ENCODE measurements at places on chromosomes 2 and 18.

DNA sequence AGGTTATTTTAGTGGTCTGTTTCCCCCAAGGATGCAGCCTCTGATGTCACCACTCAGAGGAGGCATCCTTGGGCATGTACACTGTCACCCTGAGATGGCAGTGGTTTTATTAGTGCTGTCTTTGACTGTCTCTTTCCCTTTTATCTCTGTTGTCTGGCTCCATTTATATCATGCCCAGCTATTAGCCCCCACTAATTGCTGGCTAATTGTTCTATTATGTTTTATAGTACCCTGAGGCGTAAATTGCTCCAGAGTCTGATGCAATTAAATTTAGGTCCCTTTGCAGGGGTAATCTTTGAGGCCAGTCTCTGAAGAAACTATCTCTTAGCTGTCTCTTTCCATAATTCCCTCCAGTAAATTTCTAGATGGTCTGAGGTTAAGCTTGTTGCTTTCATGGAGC, 301.0 kb upstream of the KLHL29 start:
- DNase-seq: no peak

GRCh38 chr2:143081616-143082015, 47.6 kb upstream of the ARHGAP15 start:
- DNase-seq: no peak

GRCh38 chr2:218960309-218961165, 1.1 kb downstream of the CDK5R2 start:
- no peak for DNase-seq

DNA sequence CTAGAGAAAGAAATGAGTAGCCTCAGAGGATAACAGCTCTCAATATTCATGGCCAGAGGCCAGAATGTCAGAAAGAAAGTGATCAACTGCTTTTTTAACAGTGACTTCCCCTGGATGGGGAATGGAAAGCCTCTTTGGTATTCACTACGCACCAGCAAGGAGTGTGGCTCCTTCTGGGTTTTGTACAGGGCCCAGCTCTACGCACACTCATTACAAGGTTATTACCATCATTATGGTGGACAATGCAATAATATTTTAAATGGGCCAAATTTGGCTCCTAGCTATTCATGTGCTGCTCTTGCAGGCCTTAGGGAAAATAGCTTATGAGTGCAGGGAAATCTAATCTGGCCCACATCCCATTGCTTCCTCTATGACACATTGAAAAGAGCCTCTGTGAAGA, 1149.5 kb upstream of the FANCL start:
- DNase-seq: no peak

GRCh38 chr2:12702168-12703121, 14.3 kb upstream of the TRIB2 start:
- DNase-seq: peak; percentile 79

DNA sequence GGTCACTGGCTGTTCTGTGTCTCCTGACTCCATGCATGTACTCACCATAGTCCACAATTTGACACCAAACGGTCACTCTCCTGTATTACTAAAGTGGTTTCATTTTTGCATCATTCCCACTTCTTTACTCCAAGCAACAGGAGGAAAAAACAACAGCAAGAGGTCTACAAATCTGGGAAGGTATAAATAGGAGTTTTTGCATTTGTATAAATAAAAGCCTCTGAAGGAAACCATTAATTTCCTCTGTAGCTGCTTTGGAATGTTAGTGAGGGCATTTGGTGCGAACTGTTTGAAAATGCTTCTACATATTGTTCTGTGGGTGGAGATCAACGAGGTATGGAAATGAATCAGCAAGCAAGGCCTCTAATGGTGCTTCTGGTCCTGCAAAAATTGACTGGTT, 148.5 kb upstream of the DLX2 start:
- DNase-seq: peak; percentile 37

DNA sequence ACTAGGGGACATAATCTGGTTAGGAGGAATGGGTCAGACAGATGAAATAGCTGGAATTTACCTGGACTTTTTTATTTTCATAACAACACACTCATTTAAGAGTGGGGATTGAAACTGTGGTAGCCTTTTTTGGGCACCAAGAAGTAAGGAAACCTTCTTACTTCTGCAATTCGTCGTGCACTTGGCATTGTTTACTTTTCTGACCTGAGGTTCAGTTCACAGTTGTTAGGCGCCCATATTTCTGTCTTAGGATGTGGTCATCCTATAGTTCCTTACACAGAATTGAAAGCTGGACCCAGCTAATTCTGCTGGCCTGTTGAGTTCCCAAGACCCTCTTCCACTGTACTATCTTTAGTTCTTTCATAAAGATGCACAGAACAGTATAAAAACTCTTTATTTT, 72.9 kb downstream of the TMX3 start:
- no peak for DNase-seq

- DNase-seq: no peak
Observed at GRCh38 chr18:10262566-10262965, 191.9 kb upstream of the APCDD1 start.

DNA sequence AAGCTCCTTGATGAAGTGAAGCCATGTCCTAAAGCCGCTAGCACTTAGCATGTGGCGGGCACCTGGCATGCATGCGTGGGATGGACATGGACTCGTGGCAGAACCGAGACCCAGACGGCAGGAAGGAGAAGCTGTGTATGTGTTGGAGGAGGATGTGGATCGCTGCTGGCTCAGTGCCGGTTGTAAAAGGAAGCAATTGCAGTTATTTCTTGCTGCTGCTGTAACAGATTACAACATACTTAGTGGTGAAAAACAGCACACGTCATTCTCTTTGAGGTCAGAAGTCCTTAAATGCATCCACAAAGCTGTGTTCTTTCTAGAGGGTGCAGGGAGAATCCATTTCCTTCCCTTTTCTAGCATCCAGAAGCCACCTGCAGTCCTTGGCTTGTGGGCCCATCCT, 74.6 kb downstream of the AGAP1 start:
- DNase-seq: no peak

GRCh38 chr2:46493241-46493970, 14.0 kb downstream of the TMEM247 start:
- DNase-seq: no peak

DNA sequence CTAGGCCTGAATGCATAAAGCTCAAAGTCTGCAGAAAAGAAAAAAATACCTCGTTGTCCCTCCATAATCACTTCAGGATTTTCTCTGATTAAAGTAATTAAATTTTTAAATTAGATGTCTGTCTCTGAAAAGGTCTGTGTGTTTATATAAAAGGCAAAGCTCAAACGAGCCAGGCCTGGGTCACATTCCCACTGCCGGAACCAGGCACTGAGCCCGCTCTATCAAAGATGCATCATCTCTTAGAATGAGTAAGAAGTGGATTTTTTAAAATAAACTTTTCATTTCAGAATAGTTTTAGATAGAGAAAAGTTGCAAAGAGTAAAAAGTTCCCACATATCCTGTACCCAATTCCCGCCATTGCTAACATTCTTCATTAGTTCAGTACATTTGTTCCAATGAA, 202.1 kb upstream of the KYNU start:
- DNase-seq: no peak

GRCh38 chr2:232900811-232901735, 31.0 kb downstream of the SNORC start:
- DNase-seq: no peak

DNA sequence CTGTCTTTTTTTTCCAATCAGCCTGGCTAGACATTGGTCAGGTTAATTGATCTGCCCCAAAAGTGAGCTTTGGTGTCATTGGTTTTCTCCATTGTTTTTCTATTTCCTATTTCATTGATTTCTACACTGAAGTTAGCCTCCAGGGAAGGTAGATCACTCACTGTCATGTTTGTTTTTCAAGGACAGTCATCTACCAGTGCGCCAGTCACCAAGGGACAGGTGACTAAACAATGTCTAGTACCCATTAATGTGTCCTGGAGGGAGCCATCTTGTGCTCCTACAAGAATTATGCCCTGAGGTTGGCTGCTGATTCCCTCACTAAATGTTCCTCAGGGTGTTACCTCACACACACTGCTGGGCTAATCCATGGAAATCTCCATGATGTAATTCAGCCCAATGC, 17.6 kb upstream of the USP40 start:
- no peak for DNase-seq

DNA sequence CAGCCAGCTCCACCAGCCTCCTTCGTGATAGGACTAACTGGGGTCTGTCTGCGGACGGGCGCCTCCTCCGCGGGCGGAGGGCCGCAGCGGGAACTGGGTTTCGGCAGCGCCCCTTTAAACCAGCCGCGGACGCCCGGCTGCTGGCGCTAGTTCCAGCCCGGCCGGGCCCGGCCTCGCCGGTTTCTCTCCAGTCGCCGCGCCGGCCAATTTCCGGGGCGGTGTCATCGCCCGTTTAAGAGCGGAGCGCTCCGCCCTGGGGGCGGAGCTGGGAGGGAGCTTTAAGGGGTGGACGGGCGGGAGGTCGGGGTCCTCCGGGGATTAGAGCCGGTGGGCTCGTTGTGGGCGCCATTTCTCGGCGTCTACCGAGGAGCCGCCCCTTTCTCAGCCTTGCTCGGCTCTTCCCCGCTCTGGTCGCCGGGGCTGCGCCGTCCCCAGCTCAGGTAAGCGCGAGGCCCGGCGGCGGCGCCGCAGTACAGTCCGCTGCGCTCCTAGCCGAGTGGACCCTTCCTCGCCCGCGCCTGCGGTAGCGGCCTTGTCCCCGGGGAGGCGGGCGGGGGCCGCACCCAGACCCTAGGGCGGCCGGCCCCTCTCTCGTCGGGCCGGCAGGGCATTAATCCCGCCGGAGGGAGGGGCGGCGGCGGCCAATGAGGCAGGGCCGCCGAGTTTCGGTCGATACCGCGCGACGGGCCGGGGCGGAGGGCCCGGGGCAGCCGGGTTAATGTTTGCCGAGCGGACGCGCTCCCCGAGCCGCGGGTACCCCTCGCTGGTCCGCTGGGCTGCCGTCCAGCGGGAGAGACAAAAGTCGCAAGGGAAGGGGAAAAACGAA, at the start of gene EPB41L5:
TSS of gene EPB41L5 (plus strand) at position 307 of the 826 bp plus-strand sequence. CDS start 6,008 bp downstream, outside the sequence.
- DNase-seq: peak; percentile 88

- DNase-seq: no peak
Observed at GRCh38 chr2:235925250-235925919, 242.8 kb downstream of the GBX2 start.

DNA sequence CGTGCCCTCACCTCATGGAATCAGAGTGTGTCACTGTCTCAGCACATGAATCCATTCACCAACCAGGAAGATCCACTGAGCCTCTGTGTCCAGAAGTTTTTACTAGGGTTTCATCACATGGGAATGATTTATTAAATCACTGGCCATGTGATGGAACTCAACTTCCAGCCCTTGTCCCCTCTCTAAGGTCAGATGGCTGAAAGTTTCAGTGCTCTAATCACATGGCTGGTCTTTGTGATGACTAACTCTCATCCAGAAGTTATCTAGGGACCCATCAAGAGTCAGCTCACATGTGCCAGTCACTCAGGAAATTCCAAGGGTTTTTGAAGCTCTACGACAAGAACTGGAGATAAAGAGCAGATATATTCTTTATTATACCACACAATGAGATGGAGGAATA, 140.5 kb upstream of the GYPC start:
- DNase-seq: no peak

DNA sequence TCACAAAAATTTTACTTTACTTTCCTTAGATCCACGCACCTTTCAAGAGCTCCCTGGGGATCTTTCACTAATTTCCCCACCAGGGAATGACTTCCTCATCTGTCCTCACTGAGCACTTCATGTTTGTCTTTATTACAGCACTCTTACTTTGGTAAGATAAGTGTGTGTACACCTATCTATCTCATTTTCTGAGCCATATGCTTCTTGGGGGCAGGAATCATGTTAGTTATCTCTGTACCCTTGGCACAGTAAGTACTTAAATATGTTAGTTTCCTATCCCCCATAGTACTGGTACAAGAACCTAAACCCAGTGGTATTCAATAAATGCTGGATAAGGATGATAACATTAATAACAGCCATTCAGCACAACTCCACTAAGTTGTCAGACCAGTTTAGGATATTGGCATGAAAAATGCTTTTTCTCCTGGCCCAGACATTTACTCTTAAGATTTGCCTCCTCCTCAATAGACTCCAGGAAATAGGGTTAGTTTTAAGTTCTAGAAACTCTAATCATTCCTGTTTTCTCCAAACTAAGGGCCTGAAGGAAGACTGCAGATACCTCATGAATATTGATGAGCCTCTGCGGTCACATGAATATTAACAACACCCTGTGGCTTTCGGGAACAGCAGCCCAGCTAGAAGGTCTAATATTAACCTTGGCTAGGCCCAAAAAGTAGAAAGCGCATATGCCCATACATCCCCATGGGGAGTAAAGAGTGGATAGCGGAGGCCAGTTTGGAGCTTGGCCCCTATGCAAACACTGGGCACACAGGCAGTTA, 38.2 kb downstream of the NHEJ1 start:
- no peak for DNase-seq

DNA sequence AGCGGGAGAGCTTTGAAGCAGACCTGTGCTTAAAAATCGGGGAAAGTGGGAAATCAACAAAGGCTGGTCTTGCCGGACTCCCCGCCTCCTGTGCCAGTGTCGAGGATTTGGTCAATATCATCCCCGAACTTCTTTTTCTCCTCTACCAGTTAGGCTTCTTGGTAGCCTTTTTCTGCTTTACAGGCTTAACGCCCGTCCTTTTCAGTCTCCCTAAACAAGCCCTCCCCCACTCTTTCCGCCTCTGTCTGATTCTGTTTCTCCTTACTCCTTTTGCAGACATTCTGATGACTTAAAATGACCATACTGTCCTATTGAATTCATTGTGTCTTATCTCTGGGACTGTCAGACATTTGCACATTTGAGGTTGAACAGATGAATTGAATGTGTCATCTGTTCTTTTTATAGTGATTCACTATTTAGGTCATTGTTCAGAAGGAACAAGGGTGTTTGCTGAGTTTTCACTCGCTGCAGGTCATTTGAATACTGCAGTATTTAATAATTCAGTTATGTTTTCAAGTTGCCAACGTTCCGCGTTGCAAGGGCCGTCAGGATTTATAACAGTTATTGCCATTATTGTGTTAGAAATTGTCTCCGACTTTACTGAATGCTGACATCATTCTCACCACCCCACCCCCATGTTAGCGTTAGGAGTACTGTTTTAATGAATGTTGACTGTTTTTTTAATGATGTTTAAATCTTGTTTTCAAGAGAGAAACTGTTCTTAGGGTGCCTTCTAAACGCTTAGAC, 1.1 kb downstream of the ITGAV start:
- no peak for DNase-seq
